ENCODE measurements at places on chromosomes 13 and 19.

DNA sequence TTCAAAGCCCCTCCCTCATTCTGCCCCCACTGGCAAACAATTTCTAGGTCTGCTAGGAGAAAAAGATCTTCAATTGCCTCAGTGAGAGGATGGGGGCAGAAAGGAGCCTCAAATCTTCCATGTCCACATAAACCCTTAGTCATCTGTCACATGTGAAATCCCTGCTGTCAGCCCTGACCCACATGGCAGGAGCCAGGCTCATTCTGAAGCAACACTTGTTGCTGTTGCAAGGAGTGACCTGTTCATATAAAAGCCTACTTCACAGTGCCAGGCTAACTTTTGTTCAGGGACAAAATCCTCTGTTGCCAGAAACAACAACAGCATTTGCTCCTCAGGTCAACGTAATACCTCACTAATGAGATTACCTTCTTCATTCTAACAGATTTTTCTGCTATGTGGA, 70.5 kb downstream of the IRS2 start:
- ATAC-seq, result peak; percentile 49

GRCh38 chr19:4774136-4774535, 17.4 kb upstream of the FEM1A start:
- no peak for ATAC-seq

DNA sequence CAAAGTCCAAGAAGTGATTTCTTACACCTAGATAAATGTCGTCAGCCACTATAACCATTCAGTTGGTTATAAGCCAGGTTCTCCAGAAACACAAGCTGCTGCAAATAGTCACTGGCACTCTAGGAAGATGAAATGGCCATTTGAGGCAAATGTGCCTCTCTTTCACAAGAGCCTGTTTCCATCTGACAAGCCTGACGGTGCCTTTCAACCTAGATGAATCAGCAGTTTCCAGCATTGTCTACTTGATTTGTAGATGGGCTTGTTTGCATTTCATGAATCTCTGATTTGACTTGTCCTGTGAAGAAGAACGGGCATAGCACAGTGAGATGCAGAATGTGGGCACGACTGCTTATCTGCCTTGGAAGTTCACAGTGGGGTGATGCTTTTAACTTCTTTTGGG, 327.2 kb downstream of the LMO7 start:
- no peak for ATAC-seq

- ATAC-seq, result no peak
These were observed 674 bp upstream of the FBXL12 start for GRCh38 chr19:9819596-9819909.

DNA sequence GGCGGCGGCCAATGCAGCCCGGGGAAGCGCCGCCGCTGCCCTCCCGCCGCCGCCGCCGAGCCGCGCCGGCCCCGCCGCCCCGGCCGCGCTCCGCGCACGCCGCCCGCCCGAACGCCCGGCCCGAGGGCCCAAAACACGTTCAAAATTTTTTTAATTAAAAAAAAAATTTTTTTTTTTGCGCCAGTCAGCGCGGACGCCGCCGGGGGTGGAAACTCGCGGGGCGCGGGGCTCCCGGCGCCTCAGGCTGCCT, 468 bp downstream of the HMGB1 start:
- no peak for ATAC-seq

DNA sequence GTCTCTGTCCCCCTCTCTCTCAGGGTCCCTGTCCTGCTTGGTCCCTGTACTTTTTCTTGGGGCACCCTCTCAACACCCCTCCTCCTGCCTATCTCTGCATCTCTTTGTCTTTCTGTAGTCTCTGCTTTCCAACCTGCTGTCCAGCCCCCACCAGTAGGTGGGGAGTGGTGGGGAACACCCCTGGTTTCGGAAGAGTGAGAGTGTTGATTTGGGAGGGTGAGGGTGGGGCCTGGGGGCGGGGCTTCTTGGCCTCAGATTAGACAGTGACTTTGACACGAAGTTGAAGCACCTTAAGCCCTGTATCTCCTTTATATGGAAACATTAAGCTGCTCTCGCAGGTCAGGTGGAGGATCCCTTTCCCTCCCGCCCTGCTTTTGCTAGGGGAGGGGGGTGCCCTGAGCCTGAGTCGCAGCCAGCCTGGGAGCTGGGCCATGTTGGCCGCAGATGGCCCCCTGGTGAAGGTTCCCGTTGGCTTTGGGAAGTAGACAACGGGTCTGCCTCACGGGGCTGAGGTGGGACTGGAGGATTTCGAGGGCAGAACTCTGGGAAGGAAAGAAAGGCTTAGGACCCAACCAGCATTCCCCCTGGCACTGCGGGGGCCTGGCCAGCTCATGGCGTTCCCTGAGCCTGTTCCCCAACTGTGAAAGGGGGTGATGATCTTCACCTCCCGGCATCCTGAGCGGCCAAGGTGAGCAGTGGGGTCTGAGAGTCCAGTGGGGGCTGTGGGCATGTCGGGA, at the start of gene KCNJ14:
KCNJ14 (plus strand) TSS at position 404 of the 737 bp plus-strand sequence. CDS start 6,151 bp downstream, outside the sequence.
- no peak for ATAC-seq

DNA sequence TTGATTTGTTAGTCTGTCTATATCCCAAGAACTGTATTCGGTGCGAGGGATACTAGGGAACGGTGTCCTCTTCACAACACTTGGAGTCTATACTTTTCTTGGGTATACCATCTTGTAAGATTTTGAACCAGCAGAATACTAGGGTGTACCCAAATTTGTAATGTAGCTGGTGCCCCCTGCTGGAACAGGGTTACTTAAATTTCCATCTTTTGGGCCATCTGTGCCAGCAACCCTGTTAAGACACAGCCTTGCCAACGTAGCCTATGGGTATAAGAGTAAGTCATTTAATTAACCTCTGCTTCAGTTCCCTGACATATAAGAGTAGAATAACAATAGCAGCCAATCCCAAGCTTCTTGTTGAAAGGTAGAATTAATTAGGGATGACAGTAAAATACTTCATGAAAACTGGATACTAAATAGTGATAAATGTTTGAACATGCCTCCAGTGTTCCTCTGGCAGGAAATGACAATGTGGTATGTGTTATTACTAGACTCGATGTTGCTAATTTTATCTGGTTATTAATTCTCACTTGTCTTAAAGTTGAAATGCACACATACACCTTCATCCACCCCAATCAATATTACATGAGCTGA, 607.6 kb downstream of the FGF9 start:
- peak; percentile 59 for ATAC-seq

DNA sequence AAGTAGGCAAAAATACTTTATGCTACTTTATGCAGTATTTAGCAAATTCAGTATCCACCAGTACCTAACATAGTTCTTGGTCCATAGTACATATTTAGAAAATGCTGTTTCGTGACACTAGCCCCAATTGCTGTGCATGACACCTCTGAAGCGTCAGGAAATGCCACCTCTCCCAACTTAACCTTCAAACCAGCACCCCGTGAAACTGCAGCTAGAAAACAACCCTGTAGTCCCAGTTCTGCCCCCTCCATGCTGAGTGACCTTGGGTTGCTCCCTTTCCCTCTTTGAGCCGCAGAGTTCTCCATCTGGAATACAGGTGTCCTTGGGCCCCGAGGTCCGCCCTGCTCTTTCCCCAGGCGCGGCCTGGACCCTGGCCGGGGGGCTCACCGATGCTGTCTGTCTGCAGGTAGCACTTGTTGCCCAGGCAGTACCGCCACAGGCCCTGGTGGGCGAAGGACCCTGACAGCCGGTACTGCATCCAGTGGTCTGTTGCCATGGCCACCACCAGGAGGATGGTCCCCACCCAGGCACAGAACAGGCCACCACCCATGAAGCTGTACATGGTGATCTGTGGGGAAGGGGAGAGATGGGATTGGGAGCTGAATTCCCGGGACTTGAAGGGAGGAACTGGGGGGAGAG, 773 bp downstream of the LIM2 start:
- no peak for ATAC-seq

GRCh38 chr19:29381353-29382203, 144.2 kb upstream of the VSTM2B start:
- ATAC-seq, result no peak

GRCh38 chr13:32407854-32408253, 20.1 kb downstream of the N4BP2L1 start:
- no peak for ATAC-seq

DNA sequence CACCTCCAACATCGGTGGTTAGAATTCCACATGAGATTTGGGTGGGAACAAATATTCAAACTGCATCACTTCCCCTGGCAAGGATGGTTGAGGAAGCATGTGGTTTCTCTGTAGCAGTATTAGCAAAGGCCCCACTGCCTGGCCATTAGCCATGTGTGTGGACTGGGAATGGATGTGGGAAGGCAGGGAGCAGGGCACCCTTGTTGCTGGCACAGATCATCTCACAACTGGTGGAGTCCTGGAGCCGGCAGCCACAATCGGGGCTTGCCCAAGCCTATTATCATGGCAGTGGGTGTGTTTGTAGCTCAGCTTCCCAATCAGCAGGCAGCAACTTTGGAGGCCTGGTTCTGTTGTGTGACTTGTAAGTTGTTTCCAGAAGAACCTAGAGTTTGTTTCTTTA, 391.9 kb downstream of the DLEU7 start:
- ATAC-seq, result no peak

DNA sequence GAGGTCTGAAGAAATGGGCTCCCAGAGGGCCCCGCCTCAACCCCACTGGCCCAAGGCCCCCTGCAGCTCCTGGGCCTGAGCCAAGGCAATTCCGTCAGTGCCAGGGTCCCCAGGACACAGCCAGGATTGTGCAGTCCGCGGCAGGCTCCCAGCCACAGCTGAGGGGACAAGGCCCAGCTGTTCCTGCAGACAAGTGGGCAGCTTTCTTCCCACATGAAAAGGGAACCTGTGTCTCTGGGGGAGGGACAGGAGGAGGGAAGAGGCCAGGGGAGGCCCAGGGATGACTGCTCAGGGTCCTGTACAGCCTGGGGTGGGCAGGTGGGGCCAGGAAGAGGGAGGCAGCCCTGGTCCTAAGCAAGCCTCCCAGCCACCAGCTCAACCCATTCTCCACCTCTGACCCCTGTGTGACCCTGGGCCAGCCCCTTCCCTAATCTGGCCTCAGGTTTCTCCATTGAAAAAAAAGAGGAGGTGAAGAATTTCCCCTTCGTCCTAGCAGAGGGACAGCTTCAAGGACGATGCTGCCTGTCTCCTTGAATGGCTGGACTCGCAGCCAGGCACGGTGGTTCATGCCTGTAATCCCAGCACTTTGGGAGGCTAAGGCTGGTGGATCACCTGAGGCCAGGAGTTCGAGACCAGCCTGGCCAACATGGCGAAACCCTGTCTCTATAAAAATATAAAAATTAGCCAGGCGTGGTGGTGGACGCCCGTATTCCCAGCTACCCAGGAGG, 20.5 kb upstream of the VSTM2B start:
- ATAC-seq, result no peak

DNA sequence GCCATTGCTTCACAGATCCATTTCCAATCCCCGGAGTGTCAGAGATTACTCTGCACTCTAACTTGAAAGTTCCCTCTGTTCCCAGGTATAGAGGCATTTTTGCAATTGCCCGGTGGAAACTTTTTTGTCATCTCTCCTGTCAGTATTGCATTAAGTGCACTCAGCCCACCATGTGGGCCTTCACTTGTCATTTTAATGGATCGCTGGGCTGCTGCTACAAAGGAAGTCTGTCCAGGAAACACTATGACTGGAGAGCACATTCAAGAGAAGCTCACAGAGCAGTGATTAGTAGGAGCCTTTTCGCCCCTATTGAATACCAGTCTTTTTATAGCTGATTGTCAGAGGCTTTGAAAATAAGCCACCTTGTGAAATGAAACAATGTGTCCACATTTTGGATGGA, 180.9 kb downstream of the B3GLCT start:
- no peak for ATAC-seq

DNA sequence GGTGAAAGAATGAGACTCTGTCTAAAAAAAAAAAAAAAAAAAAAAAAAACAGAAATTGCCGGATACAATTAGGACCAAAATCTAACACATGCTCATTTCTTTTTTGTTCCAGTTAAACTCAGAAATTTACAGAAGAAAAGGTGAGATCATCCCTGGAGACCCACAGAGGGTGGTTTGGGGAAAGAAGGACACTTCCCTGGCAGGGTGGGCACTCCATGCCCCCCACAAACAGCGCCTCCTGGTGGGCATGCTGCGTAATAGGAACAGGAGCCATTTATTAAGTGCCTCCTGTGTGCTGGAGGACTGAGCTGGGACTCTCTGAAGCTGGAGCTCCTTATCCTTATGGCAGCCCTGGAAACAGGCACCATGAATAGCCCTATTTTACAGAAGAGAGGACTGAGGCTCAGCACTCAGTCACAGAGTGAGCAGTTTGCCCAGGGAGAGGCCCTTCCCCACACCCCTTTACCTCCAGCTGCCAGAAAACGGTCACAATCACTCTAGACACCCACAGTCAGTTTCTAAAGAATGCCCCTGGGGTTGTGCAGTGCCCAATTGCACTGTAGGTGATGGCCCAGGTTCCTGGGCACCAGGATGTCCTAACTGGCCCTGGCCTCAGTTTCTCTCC, 10.1 kb downstream of the C19orf38 start:
- no peak for ATAC-seq

GRCh38 chr19:6470173-6470572, 6.1 kb downstream of the CRB3 start:
- no peak for ATAC-seq

DNA sequence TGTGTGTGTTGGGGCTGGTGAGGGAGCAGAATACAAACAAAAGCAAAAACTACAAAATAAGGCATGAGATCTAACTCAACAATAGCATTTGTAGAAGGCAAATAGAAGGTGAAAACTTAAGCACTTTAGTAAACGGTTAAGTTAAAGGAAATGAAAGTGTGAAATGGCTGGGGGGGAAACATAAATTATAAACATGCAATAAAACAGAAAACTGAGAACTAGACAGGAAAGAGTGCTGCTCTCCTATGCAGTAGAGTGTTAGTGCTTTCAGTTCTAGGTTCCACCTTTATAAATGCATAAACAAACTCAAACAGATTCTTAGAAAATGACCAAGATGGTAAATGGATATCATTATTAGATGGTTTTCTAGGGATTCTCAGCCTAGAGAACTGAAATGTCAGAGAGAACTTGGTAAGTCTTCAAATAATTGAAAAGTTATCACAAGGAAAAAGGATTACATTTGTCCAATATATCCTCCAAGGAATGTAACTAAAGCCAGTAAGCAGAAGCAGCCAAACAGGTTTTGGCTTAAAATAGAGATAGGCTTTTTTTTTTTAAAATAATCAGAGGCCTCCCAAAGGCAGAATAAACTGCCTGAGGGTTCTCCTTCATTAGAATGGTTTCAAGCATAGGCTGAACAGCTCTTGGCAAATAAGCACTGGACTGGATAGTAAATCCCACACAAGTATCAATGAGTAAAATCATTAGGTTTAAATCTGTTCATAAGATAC, 23.3 kb downstream of the RBM26 start:
- peak; percentile 35 for ATAC-seq

DNA sequence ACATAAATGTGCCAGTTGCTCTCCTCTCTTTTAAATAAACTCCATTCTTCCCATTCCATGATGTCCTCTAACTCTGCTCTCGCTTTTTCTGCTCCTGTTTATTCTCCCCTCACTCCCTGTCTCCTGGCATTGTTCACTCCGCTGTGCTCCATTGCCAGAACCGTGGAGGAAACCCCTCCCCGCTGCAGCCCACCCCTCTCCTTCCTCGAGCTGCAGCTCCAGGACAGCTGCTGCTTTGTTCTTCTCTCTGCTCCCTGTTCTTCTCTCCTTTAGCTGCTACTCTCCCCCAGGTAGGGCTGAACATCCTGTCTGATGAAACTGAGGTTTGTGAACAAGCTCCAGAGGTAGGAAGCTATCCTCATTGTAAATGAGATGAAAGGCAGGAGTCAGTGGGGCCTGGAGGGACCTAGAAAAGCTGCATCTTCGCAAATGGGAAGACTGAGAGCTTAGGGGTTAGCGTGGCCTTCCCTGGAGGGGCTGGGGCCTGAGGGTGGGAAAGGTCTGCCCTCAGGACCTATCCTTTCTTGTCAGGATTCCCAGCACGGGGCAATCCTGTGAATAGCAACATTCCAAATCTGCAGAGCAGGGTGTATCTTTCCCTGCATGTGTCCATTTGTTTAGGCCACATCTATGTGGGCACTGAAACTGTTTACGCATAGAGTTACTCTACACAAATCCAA, 243.7 kb downstream of the DNAJC15 start:
- ATAC-seq, result no peak

All from esophagus mucosa (tissue), 1 donor.